Bladder microvascular endothelial cell (primary cell): ENCODE measurements at places on chromosomes 1 and 21. TPM values are rescaled to one million over a fixed set of nuclear protein-coding genes. Genes with fewer than 3 reads are reported as not detected.

The TIE1 gene
- 740 and 1,208 TPM in 2 replicates for total RNA-seq

The PLA2G2F gene
- total RNA-seq: not detected in 2 replicates

The PTPN22 gene
- total RNA-seq: 0.49 and 0.63 TPM in 2 replicates

The KRTAP22-2 gene
- total RNA-seq: not detected in 2 replicates

The SPATA1 gene
- total RNA-seq: 0.81 and 0.82 TPM in 2 replicates

The ST6GALNAC5 gene
- total RNA-seq: not detected in 2 replicates

The MNDA gene
- not detected in 2 replicates for total RNA-seq

The TMEM240 gene
- 2.1 and 2.4 TPM in 2 replicates for total RNA-seq
